ENCODE measurements at places on chromosomes 3 and 15.

- no peak for DNase-seq
These were observed 7.1 kb upstream of the TTC14 start for GRCh38 chr3:180594631-180595558.

DNA sequence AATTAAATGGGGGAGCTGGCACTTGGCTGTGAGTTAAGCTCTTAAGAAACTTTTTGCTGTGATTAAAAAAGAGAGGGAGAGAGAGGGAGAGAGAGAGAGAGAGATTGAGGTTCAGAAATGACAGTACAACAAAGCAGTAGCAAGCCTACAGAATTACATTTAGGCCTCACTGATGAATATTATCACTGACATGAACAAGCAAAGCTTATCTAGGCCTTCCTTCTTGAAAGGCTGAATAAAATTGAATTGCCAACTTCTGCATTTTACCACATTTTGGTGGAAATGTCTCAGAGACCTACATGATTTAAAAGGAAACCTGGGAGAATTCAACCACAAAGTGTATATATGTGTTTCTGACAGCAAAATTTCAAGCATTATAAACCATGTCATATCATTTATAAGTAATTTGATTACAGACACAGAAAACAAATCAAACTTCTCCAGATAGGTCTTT is 530.8 kb downstream of the SOX2 start:
- DNase-seq = no peak

DNA sequence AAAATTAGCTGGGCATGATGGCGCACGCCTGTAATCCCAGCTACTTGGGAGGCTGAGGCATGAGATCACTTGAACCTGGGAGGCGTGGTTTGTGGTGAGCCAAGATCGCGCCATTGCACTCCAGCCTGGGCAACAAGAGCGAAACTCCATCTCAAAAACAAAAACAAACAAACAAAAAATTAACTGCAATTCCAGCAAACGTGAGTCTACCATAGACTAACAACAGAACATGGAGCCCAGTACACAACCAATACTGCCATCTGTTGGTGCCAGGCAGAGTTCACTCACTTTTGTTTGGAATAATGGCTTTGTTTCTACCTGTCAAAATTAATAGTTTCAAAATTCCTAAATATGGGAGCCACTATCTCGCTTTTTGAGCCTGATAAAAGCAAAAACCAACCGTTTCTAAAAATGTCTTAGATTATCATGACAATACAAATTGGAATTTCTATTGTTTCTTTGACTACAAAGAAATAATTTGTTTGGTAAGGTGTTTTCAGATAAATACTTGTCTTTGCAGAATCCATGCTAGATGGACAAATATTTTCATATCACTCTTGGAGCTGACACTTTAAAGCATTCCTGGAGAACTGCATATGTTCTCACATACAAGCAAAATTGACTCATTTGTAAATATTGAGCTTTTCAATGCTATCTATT is 45.0 kb downstream of the GPR176 start:
- DNase-seq = no peak

- DNase-seq = no peak
These were observed 126.3 kb upstream of the PLAAT1 start for GRCh38 chr3:193114431-193115340.

DNA sequence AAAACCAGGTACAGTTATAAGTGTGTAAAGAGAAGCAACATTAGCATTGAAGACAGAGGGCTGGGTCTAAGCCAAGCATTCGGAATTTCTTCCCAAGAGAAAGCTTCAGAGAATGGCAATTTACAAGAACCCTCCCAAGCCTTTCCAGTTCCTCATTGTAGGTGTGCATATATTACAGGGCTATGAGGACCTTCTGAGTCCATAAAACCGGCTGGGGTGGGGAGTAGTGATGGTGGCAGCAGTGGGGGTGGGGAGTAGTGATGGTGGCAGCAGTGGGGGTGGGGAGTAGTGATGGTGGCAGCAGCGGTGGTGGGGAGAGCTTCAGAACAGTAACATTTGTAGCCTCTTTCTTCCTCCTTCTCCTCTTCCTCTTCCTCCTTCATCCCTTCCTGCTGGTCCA is 368.7 kb upstream of the UMPS start:
- DNase-seq = no peak

DNA sequence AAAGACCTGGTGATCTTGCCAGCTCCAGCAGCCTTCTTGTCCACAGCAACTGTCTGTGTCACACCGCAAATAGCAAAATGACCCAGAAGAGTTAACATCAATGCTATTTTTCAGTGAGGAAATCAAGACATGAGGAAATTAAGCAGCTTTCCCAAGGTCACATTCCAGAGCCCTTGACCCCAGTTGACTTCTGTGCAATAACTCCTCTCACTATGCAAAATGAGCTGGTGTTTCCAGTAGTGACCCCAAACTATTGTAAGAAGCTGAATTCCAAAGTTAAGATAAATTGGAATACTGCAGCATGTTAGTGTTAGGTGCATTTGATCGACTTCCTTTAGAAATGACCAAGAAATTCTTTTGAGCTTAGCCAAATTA is 172.8 kb upstream of the SNTN start:
- no peak for DNase-seq

GRCh38 chr15:63972801-63973200 is 73.5 kb downstream of the DAPK2 start:
- no peak for DNase-seq

DNA sequence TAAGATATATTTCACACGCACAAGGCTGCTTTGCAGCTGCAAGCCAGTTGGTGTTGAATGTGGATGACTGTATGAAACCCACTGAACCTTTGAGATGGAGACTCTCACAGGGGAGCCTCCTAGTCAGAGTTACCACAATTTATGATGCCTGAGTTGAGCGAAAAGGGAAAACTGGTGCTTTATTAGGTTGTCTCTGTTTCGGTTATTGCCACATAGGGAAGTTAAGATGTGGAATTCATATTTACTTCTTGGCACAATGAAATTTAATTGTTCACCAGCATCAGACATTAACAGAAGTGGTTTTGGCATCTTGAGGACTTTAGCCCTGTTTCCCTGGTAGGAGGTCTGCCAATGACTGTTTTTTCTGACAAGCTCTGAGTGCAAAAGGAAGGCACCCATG is 358.2 kb downstream of the SQOR start:
- no peak for DNase-seq

GRCh38 chr3:178808748-178809147 is 262.9 kb downstream of the ZMAT3 start:
- DNase-seq = no peak

DNA sequence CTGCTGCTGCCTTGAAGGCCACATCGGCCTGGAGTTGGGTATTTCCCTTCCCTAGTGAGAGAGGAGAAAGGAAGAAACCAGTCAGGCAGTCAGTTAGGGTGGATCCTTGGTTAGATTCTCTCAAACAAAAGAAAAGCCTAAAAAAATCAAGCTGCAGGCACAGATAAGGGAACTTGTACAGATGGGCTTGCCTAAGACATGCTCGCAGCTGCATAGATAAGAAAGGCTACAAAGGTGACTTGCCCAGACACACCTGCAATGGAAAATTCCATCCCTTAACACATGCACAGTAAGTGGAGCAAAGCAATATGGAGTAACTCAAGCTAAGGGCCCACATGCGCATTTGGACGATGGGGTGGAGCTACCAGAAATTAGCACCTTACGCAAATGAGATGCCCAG is 199.7 kb upstream of the ARPP21 start:
- DNase-seq = no peak

- no peak for DNase-seq
These were observed 5.4 kb downstream of the CCDC54 start for GRCh38 chr3:107382631-107383030.

- DNase-seq = no peak
These were observed 1.2 kb upstream of the FEZF2 start for GRCh38 chr3:62374341-62375218.

DNA sequence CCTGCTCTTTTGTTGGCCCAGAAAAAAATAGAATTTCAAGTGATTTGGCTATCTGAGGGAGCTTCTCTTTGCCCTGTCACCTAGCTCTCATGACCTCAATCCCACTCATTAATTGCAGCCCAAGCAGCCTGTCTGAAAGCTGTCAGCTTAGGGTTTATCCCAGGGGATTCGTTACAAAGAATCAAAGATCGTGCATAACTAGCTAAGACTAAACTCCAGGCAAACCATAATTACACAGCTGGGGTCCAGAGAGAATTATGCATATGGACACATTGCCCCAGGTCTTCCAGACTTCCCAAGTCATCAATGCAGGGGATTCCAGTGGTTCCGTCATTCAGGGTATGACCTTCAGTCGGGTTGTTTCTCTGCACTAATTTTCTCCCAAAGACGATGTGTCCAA is 91.6 kb upstream of the CBLB start:
- DNase-seq = no peak

GRCh38 chr15:31495281-31495680 is 168.6 kb downstream of the KLF13 start:
- no peak for DNase-seq

DNA sequence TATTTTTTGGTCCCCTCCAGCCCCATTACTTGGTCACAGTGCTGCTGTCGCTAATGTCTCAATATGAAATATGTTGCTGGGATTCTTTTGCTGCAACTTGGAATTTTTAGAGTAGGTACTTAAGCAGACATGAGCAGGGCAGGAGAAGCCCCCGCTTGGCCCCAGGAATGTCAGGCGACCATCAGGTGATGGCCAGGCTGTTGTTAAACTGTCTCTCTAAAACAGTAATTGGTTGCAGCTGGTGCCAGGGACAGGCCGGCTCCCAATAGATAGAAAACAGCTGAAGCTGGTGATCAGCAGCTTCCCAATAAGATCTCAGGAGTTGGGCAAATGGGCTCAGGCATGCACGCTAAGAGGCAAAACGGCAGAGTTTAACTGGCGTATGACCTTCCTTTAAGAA is 329.9 kb upstream of the TBL1XR1 start:
- no peak for DNase-seq

DNA sequence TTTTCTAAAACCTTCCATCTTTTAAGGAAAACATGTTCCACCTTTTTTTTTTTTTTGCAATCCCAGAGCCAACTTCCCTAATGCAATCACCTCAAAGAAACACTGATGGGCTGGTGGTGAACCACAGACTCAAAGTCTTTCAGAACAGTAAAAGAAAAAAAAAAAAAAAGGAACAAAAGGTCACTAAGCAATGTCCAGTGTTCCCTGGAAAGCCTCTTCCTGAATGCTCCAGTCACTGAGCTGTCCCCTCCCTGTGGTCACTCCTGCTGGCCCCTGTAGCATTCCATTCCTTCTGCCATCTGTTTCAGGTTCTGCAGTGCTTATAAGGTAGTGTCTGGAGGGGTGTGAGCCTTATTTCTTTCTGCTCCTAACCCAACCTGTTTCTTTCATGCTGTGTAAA is 53.3 kb downstream of the AAGAB start:
- no peak for DNase-seq

- DNase-seq = no peak
These were observed 619.0 kb downstream of the MECOM start for GRCh38 chr3:169044331-169045113.

- no peak for DNase-seq
These were observed 41.6 kb downstream of the ATP2B2 start for GRCh38 chr3:10463533-10464434.

DNA sequence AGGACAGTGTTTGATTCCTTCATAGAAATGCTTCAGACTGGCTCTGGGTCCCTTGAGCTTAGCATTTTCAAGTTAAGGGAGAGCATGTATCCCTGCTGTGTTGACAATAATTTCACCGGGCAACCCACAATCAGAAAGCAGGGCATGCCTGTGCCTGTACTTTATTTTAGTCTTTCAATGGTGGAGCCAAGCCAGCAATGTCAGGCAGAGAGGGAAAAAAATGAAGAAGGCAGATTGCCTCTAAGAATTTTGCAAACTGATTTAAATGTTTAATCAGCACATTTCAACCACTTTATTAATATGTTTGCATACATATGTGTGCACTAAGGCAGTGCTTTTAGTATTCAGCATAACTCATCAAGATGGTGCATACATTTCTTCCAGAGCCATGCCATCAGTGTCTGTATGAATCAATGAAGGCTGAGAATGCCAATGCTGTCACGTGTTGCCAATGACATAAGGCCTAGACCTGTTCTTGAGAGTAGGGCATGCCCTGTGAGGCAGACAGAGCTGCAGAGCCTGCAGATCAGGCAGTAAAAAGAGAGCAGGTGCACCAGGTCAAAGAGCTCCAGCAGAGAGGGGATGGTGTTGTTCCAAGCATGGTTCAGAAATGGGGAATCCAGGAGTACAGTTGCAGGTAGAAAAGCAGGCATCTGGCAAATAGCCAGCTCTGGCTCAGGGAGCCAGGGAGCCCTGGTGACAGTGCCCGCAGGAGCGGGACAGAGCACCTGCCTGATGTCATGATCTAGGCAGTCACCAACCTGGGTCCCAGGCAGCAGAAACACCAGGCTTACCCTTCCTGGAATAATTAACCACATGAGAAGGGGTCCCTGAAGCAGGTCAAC is 508.5 kb downstream of the GABRG3 start:
- DNase-seq = no peak

GRCh38 chr3:195365371-195365770 is 77.4 kb downstream of the ACAP2 start:
- DNase-seq = no peak

DNA sequence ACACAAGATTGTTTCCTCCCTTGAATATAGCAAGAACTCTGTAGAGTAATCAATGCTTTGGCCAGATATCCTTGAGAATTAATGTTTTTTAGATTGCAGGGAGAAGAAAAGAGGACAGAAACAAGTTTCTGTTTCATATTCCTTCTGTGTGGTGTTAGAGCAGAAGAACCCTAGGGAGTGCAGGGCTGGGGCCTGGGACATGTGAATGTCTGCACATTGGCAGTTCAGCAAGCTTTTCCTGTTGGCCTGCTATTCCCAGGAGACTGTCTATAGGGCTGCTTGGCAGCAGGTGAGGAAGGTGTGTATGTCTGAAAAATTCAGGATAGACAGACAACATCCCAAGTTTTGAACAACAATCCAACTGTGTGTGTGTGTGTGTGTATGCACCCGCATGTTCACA is 13.6 kb upstream of the CNBP start:
- no peak for DNase-seq

DNA sequence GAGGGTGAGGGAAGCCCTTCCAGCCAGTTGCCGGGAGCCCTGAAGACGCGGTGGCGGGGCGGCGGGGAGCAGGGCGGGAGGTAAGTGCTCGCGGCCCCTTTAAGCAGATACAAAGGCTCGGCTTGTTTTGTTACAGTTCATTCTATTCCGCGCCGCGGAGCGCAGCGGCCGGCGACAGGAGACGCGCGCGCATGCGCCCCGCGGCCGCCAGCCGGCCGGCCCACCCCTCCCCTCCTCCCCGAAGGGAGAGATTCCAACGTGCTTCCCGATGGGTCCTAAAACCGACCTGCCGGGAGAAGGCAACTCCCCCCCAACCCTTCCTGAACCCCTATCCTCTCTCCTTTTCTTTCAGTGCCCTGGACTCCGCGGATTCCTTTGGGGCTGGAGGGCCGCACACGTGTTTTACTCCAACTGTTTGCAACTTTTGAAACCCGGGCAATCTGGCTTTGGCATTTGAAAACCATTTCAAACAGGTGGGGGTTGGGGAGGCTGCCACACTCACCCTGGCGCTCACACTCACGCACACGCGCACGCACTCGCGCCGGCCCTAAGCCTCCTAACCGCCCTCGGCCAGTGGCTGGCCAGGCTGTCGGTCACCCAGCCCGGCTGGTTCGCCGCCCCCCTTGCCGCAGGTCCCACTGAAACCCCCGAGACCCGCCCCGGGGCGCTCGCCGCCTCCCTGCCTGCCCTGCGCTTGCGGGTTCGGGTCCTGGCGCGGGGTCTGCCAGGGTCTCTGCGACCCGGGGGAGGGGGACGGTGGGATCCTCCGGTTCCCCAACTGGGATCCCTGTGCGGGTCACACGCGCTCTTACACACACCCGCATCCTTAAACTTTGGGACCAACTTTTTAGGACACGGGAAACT is at the start of gene MAGI1:
TSS of gene MAGI1 (minus strand) at position 193 of the 864 bp plus-strand sequence. CDS start 610 bp downstream, outside the sequence.
- no peak for DNase-seq
